ENCODE measurements at places on chromosomes 16 and 17. TPM values are rescaled to one million over a fixed set of nuclear protein-coding genes. Genes with fewer than 3 reads are reported as not detected.

DNA sequence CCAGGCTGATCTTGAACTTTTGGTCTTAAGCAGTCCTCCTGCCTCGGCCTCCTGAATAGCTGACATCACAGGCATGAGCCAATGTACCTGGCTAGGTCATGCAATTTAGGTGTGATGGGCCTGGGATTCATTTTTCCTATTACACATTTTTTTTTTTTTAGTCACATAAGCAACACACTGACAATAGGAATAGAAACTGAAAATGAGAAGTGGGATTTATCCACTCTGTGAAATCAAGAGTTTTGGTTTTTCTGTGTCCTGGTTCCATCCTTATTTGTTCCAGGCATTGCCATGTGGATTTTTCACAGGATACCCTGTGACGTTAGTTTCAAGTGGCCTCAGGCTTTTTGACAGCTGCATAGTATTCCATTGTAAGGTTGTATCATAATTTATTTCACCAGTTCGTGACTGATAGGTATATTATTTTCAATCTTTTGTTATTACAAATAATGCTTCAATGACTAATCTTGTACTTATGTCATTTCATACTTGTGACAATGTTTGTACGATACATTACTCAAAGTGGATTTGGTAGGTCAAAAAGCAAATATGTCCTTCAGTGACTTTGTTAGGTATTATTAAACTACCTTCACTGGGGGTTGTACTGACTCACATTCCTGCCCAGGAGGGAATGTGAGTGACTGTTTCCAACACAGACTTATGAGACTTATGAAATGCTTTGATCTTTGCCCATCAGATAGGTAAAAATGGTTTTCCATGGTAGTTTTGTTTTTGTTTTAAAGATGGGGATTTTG lies 10.6 kb downstream of the ADCY7 start:
- DNase-seq: no peak

GRCh38 chr17:12136646-12137045 lies 116.0 kb downstream of the MAP2K4 start:
- no peak for DNase-seq

DNA sequence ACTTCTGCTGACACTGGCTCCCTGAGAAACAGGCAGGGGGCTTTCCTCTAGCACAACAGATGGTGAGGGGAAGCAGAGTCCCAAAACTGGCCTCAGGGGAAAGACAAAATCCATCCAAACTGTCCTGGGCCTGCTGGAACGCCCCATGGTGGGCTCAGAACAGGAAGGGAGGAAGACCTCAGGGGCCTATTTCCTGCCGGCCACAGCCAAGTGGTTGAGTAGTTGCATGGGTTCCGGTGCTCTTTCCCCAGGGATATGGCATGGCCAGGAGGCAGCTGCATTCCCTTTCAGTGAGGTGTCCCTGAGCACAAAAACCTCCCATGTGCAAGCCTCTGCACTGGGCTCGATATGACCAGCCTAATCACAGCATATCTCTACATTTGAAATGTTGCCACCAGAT lies 303.0 kb upstream of the IRX5 start:
- DNase-seq: no peak

- DNase-seq: no peak
These were observed 4.7 kb upstream of the ZNHIT3 start for GRCh38 chr17:36481829-36482228.

The KRTAP4-9 gene
- total RNA-seq: not detected

The CLEC18A gene
- 11.6 TPM for total RNA-seq

- peak; percentile 25 for DNase-seq
These were observed at the start of the genes GPS1 and RFNG for GRCh38 chr17:82051776-82052637. TSS of gene GPS1 (plus strand) at chr17:82051898. CDS start at chr17:82051932, 34 bp downstream. TSS of gene RFNG (minus strand) at chr17:82051811. CDS start at chr17:82051766, 45 bp downstream.

DNA sequence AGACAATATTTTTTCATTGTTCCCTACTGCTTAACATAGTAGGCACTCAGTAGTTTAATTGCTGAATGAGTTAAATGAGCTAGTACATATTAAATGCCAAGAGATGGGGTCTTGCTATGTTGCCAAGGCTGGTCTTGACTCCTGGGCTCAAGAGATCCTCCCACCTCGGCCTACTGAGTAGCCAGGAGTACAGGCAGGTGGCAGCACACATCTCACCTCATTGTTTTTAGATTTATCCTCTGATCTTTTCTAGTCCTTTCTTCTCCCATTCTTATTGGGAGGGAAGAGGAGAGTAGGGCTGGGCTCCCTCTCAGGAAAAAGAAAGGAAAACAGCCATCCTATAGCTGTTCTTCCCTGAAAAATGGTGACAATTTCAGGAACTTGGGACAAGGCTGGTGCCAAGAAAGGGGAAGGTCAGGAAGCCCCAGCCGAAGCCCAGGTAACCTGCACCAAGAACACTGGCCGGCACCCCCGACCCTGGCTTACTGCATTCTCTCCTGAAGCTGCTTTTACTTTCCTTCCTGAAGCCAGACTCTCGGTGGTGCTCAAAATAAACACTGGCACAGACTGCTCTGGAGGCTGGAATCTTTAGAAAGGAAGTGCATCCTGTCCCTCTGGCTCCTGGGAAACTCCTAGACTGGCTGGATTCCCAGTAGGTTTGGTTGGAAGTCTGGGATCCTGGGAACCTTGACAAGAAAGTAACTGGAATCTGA lies 2.7 kb downstream of the TNFAIP1 start:
- no peak for DNase-seq

DNA sequence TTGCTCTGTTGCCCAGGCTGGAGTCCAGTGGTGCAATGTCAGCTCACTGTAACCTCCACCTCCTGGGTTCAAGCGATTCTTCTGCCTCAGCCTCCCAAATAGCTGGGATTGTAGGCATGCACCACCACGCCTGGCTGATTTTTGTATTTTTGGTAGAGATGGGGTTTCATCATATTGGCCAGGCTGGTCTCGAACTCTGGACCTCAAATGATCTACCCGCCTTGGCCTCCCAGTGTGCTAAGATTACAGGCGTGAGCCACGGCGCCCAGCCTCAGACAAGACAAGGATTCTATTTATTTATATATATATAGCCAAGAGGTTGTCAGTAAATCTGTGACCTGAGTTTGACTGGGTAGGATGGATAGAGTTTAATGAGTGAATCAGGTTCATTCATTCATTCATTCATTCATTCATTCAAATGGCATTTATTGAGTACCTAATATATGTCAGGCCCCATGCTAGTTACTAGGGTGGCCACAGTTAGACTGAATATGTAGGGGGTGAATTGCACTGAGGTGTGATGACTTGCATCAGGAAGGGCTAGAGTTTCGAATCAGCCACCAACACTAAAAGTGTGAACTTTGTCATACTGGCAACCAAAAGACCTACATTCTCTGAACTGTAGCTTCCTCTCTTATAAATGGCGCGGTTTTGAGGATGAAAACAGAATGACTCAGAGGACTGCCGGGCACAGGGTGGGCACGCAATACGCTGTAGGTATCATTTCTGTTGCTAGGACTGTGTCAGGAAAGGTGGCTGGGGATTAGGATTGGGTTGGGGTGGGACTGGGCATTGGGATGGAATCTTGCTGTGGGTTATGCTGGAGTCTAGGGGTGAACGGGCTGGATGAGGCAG lies 37.8 kb downstream of the ITGAE start:
- no peak for DNase-seq

GRCh38 chr17:80220054-80220735 lies at the start of the genes SGSH and SLC26A11:
TSS of gene SGSH (minus strand) at chr17:80220333. CDS start at chr17:80220313, 20 bp downstream.
TSS of gene SLC26A11 (plus strand) at chr17:80220427. CDS start at chr17:80221561, 1,134 bp downstream.
- DNase-seq: peak; percentile 12

The ZSCAN10 gene
- not detected for total RNA-seq

- DNase-seq: no peak
These were observed 2.5 kb downstream of the TUBB3 start for GRCh38 chr16:89925596-89926079.

GRCh38 chr17:32627239-32627996 lies 140.6 kb downstream of the CDK5R1 start:
- DNase-seq: no peak

GRCh38 chr16:70683146-70683944 lies 2.5 kb downstream of the MTSS2 start:
- DNase-seq: no peak

DNA sequence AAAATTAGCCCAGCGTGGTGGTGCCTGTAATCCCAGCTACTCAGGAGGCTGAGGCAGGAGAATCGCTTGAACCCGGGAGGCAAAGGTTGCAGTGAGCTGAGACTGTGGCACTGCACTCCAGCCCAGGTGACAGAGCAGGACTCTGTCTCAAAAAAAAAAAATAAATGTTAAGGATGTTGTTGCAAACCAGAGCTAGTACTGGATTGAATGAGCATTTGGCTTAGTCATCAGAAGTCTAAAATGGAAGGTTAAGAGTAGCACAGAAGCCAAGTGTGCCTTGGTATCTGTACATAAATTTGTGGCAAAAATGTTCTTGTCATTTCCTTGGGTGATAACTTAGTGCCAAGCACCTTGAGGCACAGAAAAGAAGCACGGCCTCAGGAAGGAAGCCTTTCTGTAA lies 50.6 kb upstream of the MED9 start:
- DNase-seq: no peak

- no peak for DNase-seq
These were observed 65.0 kb upstream of the AXIN2 start for GRCh38 chr17:65626451-65626850.

The MPP3 gene
- total RNA-seq: 13.2 TPM

The ITGB3 gene
- 174 TPM for total RNA-seq

DNA sequence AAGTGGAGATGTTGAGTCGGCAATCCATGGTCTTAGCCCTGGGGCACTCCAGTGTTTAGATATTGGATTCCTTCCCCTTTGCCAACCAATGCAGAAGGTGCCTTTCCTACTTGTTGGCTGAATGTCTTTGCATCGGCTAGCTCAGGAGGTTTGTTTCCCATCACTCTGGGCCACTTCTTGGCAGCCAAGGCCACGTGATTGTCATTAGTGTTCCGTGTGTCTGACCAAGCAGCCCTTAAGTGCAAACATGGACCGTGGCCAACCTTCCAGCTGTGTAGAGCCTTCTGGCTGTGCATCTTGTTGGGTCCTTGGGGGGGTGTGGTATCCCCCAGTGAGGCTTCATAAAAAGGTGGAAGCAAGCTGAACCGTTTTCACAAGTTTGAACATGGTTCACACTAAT lies 66.0 kb downstream of the GNAO1 start:
- DNase-seq: no peak

The OR1A1 gene
- total RNA-seq: not detected

GRCh38 chr17:73023759-73024158 lies 68.7 kb downstream of the SLC39A11 start:
- no peak for DNase-seq

GRCh38 chr16:58885528-58886170 lies 151.5 kb upstream of the GOT2 start:
- peak; percentile 18 for DNase-seq

DNA sequence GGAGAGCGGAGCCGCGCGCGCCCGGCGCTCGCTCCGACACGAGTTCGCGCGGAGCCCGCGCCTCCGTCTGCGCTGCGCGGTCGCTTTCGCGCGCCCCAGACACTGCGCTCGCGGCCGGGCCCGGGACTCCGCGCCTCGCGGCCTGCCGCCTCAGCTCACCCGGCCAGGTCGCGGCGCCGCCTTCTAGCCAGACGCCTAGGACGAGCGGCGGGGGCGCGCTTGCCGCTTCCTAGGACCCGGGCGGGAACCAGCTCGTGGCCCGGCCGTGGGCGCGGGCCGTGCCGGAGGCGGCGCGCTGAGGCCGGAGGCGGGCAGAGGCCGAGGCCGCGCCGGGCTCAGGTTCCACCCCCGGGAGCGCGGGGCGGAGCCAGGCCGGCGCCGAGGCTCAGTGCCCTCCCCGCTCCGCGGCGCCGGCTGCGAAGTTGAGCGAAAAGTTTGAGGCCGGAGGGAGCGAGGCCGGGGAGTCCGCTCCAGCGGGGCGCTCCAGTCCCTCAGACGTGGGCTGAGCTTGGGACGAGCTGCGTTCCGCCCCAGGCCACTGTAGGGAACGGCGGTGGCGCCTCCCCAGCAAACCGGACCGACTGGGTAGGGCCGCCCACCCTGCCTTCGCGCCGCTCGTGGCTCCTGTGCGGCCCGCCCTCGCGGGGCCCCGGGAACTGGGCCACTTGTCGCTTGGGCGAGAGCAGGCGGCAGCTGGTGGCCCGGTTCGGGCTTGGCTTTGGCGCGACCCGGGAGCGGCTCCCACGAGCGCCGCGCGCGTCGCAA lies at the start of gene SPHK1:
TSS of gene SPHK1 (plus strand) at position 388 of the 765 bp plus-strand sequence. CDS start 1,036 bp downstream, outside the sequence.
- DNase-seq: no peak

DNA sequence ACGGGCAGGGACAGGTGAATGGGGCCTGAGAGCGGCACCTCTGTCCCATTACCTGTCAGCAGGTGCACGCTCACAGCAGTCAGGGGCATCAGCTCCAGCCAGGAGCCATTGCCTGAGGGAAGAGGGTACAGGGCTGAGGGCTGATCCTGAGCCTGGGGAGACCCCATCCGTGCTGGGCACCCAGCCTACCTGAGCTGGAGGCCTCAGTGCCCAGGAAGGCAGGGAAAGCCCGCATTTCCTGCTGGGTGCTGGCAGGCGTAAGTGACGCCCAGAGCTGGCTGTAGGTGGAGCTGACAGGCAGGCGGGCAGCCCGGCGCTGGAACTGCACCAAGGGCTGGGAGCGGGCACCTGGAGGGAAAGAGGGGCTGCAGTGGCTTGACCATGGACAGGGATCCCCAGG lies 7.4 kb downstream of the FAM171A2 start:
- DNase-seq: no peak

The NUPR1 gene
- 0.55 TPM for total RNA-seq

The SRCIN1 gene
- total RNA-seq: 0.27 TPM

DNA sequence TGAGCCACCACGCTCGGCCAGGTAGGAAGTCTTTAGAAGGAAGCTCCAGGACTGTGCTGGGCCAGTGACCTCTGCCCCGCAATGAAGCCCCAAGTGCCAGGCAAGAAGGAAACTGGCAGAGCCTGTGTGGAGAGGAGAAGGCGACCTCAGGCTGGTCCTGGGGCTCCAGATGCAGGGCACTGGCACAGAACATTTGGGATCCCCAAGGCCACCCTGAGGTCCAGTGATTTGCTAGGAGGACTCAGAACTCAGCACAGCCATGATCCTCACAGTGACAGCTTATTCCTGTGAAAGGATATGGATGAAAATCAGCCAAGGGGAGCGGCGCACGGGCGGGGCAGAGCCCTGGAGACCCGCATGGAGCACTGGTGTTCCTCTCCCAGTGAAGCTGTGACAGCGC lies 24.1 kb downstream of the MGAT5B start:
- no peak for DNase-seq

DNA sequence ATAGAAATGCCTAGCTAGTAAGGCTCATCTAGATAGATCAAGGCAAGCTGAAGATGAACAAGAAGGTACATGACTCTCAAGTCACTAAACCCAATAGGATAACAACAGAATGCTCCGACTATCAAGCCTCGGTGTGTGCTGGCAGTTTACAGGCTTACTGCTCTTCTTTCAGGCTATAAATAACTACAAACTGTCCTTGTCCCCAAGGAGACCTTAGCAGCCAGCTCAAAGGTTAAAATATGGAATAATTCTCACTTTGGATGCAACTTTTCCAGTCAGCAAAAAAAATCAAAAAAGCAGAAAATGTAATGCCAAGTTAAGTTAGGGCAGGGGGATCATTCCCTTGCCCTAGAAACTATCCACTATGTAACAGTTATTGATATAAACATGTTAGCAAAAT lies 44.6 kb downstream of the SPOP start:
- no peak for DNase-seq

- DNase-seq: no peak
These were observed 7.0 kb upstream of the ZKSCAN2 start for GRCh38 chr16:25264597-25264996.

DNA sequence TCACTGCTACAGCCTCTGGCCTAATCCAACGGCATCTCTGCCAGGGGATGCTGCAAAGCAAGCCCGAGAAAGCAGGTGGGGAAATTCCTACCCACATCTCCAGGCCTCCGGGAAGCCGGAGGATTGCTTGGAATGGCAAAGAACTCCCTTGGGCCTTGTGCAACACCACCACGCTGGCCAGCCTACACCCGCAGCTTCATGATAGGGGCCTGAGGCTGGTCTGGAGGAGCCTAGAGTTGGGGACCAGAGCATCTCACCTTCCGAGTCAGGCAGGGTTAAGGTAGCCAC lies 20.3 kb downstream of the GGA3 start:
- DNase-seq: no peak

The HASPIN gene
- total RNA-seq: 3.0 TPM

The KATNIP gene
- total RNA-seq: 20.4 TPM

The SLC52A1 gene
- 0.62 TPM for total RNA-seq
